ENCODE measurements at places on chromosomes 13 and 19. TPM values are rescaled to one million over a fixed set of nuclear protein-coding genes. Genes with fewer than 3 reads are reported as not detected.

Gene ADM5
- 5.3 TPM for total RNA-seq

Gene TSPAN16
- total RNA-seq: not detected

Gene ZNF547
- total RNA-seq: 4.8 TPM

Gene SLC5A5
- not detected for total RNA-seq

Gene BRME1
- total RNA-seq: 3.4 TPM

Gene THSD1
- 346 TPM for total RNA-seq

Gene RNF17
- total RNA-seq: not detected

Gene RGCC
- total RNA-seq: 0.77 TPM

Gene NPHS1
- total RNA-seq: not detected

Gene CCDC169
- total RNA-seq: 3.1 TPM

Gene OR4F17
- not detected for total RNA-seq

Gene AMER2
- total RNA-seq: 1.5 TPM

Gene KLK12
- not detected for total RNA-seq

Gene SLC10A2
- not detected for total RNA-seq

Gene POU4F1
- 3.2 TPM for total RNA-seq

Gene S1PR4
- total RNA-seq: not detected

Gene TMEM255B
- 321 TPM for total RNA-seq

Gene CRX
- total RNA-seq: not detected

Gene OSCAR
- total RNA-seq: 0.21 TPM

Gene BEST2
- not detected for total RNA-seq

Gene CYP4F8
- not detected for total RNA-seq

Gene PTH2
- not detected for total RNA-seq

Gene ZFP28
- 1.9 TPM for total RNA-seq

Gene GPI
- 133 TPM for total RNA-seq

Gene NLRP11
- not detected for total RNA-seq

Gene OR10H5
- total RNA-seq: not detected

Measured in endothelial cell (in vitro differentiated cells).